ENCODE measurements at places on chromosomes 4 and X. TPM values are rescaled to one million over a fixed set of nuclear protein-coding genes. Genes with fewer than 3 reads are reported as not detected.

Gene SYN1
- 12.1 TPM for total RNA-seq

Gene MAPK10
- 3.0 TPM for total RNA-seq

Gene GABRQ
- total RNA-seq = not detected

Gene STPG2
- total RNA-seq = 0.19 TPM

Gene FHDC1
- total RNA-seq = 0.22 TPM

Gene RHOXF2
- total RNA-seq = not detected

Gene NAT8L
- total RNA-seq = 1.1 TPM

Gene GPRASP3
- total RNA-seq = 5.7 TPM

DNA sequence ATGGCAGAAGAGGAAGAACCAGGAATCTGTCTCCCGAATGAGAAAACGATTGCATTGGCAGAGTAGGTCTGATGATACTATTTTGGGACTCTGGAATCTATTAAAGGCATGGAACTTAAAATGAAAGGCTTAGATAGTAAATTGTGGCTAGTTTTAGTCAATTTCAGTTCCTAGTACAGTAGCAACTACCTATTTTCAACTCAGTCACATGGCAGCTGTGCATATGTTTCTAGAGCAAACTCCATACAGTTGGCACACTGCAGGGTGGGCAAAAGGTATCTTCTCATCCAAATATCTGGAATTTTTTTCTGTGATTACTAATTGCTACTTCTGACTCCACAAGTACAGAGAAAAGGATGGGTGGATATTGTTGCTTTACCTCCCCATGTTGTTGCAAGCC is 663.6 kb downstream of the PCDH7 start:
- no peak for DNase-seq

DNA sequence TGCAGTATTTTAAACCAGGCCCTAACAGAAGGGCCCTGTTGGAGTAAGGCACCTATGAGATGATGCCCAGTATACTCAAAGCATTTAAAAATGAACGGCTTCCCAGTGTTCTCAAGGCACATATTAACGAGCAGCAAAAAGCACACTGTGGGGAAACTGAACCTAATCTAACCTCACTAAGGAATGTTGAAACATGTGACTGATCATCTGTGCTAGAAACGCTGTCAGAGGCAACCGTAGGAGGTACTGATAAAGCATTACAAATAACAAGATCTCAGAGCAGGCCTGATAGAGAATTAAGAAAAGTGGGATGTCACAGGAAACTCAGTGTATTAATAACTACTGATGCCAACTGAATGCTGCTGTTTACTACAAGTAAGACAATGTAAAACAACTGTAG is 24.0 kb downstream of the ASB9 start:
- DNase-seq = no peak

DNA sequence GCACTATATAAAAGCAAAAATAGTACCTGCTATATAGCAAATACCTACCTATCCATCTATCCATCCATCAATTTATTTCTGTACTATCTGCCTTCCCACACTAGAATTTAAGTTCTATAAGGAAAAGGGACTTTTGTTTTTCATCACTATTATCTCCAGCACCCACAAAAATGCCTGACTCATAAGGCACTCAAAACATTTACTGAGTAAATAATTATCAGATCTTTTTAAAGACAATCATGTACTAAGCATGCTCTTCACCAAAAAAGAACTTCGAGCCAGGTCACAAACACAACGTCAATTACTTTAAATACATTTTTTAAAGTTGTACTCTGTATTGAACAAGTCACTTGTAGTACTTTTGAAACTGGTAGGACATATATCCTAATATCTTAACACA is 119.9 kb downstream of the FBXW7 start:
- DNase-seq = no peak

DNA sequence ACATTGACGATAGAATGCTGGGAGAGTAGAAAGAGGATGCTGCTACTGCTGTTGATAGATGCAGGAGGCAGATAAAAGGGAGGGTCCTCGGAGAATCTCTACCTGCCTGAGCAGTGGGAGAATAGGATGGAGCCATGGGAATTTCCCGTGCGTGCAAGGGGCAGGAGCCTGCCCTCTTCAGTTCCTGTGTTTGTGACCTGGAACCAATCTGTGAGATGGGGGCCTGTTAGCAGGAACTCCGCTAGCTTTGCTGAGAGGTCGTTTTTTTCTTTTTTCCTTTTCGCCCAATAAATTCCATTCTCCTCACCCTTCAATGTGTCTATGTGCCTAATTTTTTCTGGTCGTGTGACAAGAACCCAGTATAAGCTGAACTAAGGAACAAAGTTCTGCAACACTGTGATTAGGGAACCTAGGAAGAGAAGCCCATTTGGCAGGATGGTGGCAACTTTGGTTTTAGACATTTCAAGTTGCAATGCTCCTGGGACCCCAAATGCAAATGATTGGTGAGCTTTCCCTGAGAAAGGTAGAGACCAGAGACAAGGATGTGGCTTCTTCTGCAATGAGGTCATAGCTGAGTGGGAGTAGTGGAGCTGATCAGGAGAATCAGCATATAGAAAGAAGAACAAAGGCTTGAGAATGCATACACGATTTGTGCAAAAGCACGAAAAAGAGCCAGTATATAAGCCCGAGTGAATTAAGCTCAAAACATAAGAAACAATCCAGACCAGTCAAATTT is 23.9 kb downstream of the SLC39A8 start:
- DNase-seq = no peak

GRCh38 chr4:27176400-27176799 is 315.8 kb downstream of the STIM2 start:
- no peak for DNase-seq

DNA sequence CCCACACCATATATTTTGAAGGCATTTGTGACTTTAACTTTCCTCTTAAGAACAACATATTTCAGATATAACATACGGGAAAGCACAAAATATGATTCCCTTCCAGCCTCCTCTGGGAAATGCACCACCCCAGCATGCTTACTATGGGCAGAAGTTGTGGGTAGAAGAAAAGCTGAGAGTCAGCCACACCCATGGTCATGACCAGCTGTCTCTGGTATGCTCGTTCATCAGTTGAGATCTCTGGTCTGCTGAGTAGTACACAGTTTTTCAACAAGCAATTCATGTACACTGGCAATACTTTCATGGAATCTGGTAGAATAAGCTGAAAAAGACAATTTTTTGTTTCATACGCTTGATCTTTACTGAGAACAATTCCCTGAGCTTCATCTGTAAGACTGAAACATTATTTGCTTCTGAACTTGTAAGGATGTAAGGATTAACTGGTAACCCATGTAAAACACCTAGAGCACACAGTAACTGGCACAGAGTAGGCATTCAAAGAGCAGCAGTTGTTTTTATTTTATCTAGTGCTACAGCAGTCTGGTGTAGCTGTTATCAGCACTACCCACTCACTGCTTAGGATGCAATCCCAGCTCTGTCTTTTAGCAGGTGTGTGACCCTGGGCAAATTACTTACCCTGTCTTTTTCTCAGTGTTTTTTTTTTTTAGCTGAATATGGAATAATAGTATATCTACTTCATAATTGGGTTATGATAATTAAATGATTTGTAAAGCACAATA is 47.6 kb downstream of the METTL14 start:
- DNase-seq = no peak

GRCh38 chr4:6855692-6856297 is 53.8 kb upstream of the TBC1D14 start:
- DNase-seq = no peak

GRCh38 chrX:136220540-136220939 is 30.7 kb downstream of the MAP7D3 start:
- DNase-seq = no peak

DNA sequence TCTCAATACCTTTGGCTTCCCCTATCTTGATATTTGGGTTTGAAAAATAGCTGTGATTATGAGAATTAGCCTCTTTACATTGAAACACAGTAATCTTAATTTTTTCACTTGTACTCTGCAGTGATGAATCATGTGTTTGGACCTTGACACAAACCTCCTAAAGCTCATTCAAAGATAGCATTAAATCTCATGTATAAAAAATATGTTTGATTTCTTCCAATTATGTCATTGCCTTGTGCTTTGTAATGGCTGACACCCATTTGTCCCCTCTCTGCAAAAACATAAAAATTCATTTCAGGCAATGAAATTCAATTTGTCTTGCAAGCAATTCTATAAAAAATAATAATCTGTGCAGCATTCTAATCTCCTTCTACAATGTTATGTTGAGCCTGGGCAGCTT is 422.4 kb upstream of the BOD1L1 start:
- no peak for DNase-seq

- DNase-seq = no peak
Observed at GRCh38 chrX:55159551-55159950, 60.6 kb upstream of the PAGE5 start.

DNA sequence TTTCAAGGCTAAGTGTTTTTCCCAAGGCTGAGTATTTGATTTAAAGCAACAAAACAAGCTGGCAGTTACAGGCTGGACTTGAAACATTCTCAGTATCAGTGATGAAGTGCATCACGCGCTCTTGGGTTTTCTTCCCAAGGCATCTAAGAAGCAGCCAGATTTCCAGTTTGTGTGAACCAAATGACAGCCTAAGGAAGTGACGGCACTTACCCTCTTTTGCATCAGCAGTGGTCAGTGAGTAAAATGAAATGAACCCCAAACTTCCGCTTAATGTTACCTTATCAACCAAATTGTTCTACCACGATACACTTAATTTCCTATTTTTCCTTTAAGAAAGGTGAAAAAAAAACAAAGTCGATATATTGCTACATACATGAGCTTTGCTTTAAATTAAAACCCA is 15.8 kb upstream of the GYPE start:
- DNase-seq = no peak

DNA sequence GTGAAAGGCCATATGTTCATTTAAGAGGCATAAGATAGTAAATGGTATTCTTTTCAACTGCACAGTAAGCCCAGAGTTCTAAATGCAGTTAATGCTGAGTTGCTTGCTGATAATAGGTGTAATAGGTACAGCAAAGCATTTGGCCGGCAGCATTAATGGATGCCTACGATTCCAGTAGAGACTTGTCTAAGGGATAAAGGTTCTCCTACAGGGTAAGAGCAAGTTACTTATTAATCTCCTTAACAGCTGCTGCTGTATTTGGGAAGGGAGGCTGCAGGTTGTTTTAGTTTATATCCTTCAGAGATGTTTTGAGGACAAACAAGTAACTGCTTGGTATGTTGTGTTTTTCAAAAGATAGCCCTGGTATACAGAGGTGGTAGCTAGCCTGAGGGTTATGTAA is 16.8 kb downstream of the TSPAN7 start:
- DNase-seq = no peak

DNA sequence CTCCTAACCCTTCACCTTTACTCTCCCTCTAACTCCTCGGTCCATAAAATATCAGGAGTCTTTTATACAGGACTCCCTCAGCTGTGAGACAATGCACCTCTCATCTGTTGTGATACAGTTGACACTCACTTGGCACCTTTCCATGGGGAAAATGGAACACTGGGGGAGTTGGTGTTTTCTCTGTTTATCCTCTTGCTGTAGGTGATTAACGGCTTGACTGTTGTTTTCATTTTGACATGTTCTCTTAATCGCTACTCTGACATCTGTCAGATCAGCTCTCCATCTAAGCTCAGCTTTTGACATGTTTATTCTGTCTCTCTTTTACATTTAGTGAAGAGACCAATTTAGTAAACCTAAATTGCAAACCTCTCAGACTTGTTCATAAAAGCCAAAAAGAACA is 604.8 kb downstream of the TRAM1L1 start:
- DNase-seq = no peak
